Cardiac fibroblast (primary cell): ENCODE measurements at places on chromosomes 13 and 19.
A peak's percentile ranks its signal among the peaks of the same experiment; 100 is the strongest.

DNA sequence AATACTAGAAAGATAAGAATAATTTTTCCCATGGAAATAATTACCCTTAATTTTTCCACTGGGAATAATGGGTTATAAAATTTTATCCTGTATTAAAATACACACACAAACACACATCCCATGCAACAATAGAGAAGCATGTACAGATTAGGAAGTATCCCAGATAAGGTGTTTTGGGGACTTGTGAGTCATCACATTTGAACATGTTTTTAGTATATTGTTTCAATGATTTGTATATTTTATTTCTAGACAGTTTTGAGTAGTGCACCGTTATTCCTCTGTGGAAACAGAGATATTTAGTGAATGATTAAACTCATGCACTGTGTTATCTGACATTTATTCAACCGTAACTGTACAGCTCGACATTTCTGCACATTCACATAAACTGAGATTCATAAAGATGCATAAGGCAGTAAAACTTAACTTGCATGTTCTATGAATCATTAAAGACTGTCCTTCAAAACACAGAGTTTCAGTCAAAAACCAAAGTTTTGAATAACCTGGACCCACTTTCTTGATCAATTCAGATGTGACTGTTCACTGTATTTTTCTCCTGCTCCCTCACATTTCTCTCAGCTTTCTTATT is 30.1 kb downstream of the KLF12 start:
- DNase-seq: no peak

GRCh38 chr13:79196366-79196765 is 209.7 kb downstream of the RBM26 start:
- no peak for DNase-seq

GRCh38 chr19:53123400-53123799 is 9.3 kb downstream of the ZNF415 start:
- DNase-seq: no peak

GRCh38 chr19:18224525-18225354 is 1.5 kb downstream of the PDE4C start:
- DNase-seq: peak; percentile 99

DNA sequence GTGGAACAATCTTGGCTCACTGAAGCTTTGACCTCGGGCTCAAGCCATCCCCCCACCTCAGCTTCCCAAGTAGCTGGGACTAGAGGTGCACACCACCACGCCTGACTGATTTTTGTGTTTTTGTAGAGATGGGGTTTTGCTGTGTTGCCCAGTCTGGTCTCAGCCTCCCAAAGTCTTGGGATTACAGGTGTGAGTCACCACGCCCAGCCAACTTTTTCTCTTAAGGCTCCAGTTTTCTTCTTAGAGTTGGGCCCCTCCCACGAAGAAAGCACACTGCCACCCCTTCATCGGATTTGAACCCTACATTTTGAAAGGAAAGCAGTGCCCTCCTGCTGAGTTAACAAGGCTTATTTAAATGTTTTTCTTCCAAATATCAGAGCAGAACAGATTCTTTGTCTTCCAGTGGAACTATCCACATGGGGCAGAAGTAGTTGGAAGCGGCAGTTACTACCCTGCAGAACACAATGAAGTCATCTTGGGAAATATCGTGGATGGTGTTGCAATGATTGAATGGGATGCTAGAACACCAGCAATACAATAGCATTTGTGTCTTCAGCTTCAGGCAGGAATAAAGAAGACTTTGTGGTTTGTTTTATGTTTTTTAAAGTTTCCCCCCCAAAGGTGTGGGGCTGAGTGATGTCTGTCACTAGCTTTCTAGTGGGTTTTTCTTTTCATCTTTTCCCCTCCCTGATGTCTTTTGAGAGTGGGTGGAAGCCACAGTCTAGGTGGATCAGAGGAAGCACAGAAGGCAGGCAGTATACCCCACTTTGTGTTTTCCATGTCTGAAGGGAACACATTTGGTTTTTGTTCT is 8.9 kb downstream of the ACTN4 start:
- peak; percentile 92 for DNase-seq

- DNase-seq: no peak
These were observed at the start of gene IZUMO2 for GRCh38 chr19:50162988-50163387. IZUMO2 (minus strand) TSS chr19:50163281; CDS start chr19:50163194, 87 bp downstream.
